Neural crest cell (in vitro differentiated cells): ENCODE measurements at places on chromosomes 3 and 15. TPM values are rescaled to one million over a fixed set of nuclear protein-coding genes. Genes with fewer than 3 reads are reported as not detected.
A peak's percentile ranks its signal among the peaks of the same experiment; 100 is the strongest.

ZNF502 gene
- total RNA-seq: not detected in 2 replicates

TUBGCP4 gene
- 35.6 and 38.2 TPM in 2 replicates for total RNA-seq

GP5 gene
- total RNA-seq: 0.09 TPM in 1 of 2 replicates, not detected in the other

RBPMS2 gene
- total RNA-seq: 40.3 and 40.5 TPM in 2 replicates

DNA sequence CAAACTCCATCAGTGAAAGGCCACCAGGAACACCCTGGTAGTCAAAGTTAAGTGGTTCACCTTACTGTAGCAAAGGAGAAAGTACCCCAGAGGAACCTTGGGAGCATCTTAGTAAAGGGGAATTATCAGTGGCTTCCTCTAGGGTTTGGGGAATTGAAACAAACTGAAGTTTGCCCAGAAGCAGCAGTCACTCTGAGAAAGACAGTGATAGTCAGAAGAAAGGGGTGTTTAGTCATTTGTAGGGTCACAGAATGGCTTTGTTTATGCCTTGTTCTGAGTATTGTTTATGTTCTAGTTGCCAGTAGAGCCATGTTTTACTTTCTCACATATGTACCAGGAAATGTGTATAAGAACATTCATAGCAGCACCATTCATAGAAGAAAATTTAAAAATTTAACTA, 93.8 kb downstream of the FHIT start:
- no peaks in the 10 kb centered on the region for H3K36me3 ChIP-seq
- peaks cover 8% of the 10 kb centered on the region for H3K4me1 ChIP-seq
- no peaks in the 10 kb centered on the region for H3K27me3 ChIP-seq
- no peak overlapping the region for H3K27ac ChIP-seq

EPB42 gene
- not detected in 2 replicates for total RNA-seq

DNA sequence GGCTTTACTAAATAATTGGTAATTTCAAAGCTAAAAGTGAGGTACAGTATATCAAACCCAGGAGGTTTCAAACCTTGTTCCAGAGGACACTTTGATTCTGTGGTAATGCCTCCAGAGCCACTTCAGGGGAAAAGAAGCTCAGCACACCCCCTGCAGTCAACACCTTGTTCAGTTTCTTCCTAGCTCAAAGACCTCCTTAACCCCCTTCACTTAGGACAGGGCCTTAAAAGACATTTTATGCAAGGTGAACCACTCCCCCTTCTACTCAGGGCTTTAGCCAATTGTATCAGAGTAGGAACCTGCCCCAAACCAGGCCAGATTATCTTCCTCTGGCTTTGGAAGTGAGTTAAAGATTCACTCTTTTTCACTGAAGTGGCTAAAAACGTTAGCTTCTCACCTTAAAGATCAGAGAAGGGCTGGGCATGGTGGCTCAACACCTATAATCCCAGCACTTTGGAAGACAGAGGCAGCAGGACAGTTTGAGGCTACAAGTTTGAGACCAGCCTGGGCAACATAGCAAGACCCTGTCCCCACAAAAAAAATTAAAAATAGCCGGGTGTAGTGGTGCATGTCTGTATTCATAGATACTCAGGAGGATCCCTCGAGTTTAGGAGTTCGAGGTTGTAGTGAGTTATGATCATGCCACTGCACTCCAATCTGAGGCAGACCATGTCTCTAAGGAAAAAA, 3.4 kb downstream of the DENND6A start:
- peak overlapping the region; percentile 27 for H3K4me3 ChIP-seq
- no peak for DNase-seq
- no peaks in the 10 kb centered on the region for H3K27me3 ChIP-seq
- H3K4me1 ChIP-seq: peaks cover 26% of the 10 kb centered on the region
- no peak overlapping the region for H3K27ac ChIP-seq

- H3K36me3 ChIP-seq: no peaks in the 10 kb centered on the region
- no peak overlapping the region for H3K27ac ChIP-seq
- no peak for DNase-seq
- H3K4me3 ChIP-seq: no peak overlapping the region
These were observed 130.2 kb upstream of the UMPS start for GRCh38 chr3:124599779-124600693.

CIB2 gene
- 36.5 and 37.7 TPM in 2 replicates for total RNA-seq

GRCh38 chr15:91135201-91136130, 35.4 kb downstream of the SV2B start:
- DNase-seq: no peak
- no peaks in the 10 kb centered on the region for H3K36me3 ChIP-seq
- H3K27me3 ChIP-seq: peaks cover 18% of the 10 kb centered on the region
- no peak overlapping the region for H3K4me3 ChIP-seq

- no peaks in the 10 kb centered on the region for H3K36me3 ChIP-seq
- no peak overlapping the region for H3K4me3 ChIP-seq
- H3K27me3 ChIP-seq: no peaks in the 10 kb centered on the region
- no peak for DNase-seq
These were observed 87.5 kb downstream of the TBL1XR1 start for GRCh38 chr3:177109688-177110330.

- no peak overlapping the region for H3K27ac ChIP-seq
- H3K36me3 ChIP-seq: no peaks in the 10 kb centered on the region
- H3K4me1 ChIP-seq: peaks cover 6% of the 10 kb centered on the region
- DNase-seq: no peak
These were observed 3.2 kb upstream of the CPN2 start for GRCh38 chr3:194354315-194354714.

DNA sequence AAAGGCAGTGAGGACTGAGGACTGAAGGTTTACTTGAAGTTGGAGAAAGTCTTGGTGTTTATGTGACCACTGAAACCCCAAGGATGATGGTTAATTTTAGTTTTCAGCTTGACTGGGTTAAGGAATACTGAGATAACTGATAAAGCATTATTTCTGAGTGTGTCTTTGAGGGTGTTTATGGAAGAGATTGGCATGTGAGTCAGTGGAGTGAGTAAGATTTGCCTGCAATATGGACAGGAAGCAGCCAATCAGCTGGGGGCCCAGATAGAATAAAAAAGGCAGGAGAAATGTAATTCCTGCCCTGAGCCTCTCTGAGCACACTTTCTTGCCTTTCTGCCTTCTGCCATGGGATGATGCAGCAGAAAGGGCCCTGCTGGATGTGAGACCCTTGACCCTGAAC, 92.4 kb downstream of the KBTBD8 start:
- DNase-seq: no peak
- H3K36me3 ChIP-seq: peaks cover 2% of the 10 kb centered on the region
- H3K27ac ChIP-seq: no peak overlapping the region
- H3K27me3 ChIP-seq: no peaks in the 10 kb centered on the region

- H3K27me3 ChIP-seq: no peaks in the 10 kb centered on the region
- no peak overlapping the region for H3K27ac ChIP-seq
- no peak overlapping the region for H3K4me3 ChIP-seq
- H3K36me3 ChIP-seq: peaks cover 11% of the 10 kb centered on the region
- no peaks in the 10 kb centered on the region for H3K4me1 ChIP-seq
These were observed 39.4 kb downstream of the AAGAB start for GRCh38 chr15:67215102-67215501.

- no peak overlapping the region for H3K4me3 ChIP-seq
- H3K4me1 ChIP-seq: peaks cover 29% of the 10 kb centered on the region
- H3K27me3 ChIP-seq: peaks cover 46% of the 10 kb centered on the region
- DNase-seq: no peak
- H3K27ac ChIP-seq: no peak overlapping the region
These were observed 23.2 kb upstream of the IQCF6 start for GRCh38 chr3:51802106-51802703.

PIF1 gene
- total RNA-seq: 53.2 and 62.7 TPM in 2 replicates

GRCh38 chr3:79199966-79200365, 567.8 kb downstream of the ROBO1 start:
- no peak overlapping the region for H3K27ac ChIP-seq
- H3K4me3 ChIP-seq: no peak overlapping the region
- H3K36me3 ChIP-seq: peaks cover 2% of the 10 kb centered on the region
- H3K4me1 ChIP-seq: peaks cover 9% of the 10 kb centered on the region

- peaks cover 3% of the 10 kb centered on the region for H3K36me3 ChIP-seq
- no peak overlapping the region for H3K27ac ChIP-seq
These were observed 16.3 kb downstream of the TMEM43 start for GRCh38 chr3:14141144-14141543.

ZMAT3 gene
- total RNA-seq: 8.4 and 9.8 TPM in 2 replicates
